Stimulated activated CD4-positive, alpha-beta T cell treated with anti-CD3 and anti-CD28 coated beads, Interleukin-1b, Interleukin-23, amount 100 ng/mL, for 48 hours (primary cell): ENCODE measurements at places on chromosomes 12 and 14.

DNA sequence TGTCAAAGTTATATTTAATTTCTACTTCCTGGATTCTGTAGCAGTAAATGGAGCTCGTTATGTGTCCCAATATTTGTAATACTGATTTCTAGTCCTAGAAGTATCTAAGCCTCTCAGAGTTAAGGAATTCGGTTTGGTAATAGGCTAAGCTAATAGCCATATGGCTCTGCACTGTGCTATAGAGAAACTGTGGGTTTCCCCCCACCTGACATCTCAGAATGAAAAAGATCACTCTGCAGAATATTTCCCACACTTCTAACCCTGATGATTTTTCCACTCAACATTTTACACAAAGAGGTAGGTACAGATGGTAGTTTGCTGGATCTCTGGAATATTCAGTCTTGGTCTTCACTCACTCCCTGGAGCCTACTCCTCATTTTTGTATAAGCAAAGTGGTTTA, 71.2 kb downstream of the BORCS5 start:
- DNase-seq, result no peak

GRCh38 chr12:100963381-100963780, 168.8 kb downstream of the ANO4 start:
- DNase-seq, result no peak

DNA sequence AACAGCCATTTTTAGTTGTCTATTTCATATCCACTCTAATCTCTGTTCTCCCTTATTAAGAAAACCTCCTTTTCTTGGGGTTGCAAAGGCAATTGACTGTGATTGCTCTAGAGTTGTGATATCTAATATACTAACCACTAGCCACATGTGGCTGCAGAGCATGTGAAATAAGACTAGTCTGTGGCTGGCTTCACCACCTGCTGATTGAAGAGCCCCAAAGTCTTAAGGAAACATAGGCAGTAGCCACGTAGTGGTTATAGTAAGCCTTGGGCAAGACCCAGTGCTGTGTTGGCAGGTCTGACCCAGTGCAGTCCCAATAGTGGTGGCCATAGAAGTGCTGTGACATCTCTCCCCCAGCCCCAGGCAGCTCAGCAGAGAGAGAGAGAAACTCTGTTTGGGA, 28.4 kb upstream of the ATP2B1 start:
- DNase-seq, result no peak

GRCh38 chr12:22396253-22396652, 61.7 kb upstream of the ST8SIA1 start:
- DNase-seq, result no peak

DNA sequence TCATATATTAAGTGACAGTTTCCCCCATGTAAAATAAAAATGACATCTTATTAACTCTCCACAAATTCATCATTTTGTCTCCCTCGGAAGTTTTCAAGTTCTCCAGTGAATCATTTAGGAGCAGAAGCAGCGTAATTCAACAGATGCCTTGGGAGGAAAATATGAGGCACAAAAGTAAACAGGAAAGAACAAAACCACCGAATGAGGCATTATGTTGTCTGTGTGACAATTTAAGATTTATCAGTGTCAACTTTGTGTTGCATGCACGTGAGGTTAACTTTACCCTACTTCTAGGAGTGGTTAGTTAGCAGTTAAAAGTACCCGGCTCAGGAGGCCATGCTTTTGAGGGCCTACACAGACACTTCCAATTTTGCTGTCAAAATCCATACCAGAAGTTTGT, 258.6 kb downstream of the IPO8 start:
- DNase-seq, result no peak

- no peak for DNase-seq
These were observed 322.5 kb downstream of the ZFP36L1 start for GRCh38 chr14:68470361-68470760.

DNA sequence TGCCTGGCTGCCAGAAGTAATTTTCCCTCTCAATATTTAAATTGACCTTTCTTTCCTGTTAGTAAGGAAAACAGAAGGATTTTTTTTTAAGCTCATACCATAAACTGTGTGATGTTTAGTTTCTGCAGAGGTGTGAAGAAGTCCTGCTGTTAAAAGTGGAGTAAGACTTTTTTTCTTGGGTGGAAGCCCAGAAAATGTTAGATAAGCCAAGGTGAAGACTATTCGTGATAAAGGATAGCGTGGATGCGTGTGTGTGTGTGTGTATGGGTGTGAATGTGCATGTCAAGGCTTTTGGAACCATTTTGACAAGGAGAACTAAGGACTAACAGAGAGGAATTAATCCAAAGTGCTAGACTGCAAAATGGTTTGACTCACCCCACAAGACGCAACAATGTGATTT, 152.9 kb upstream of the SEL1L start:
- no peak for DNase-seq

- DNase-seq, result no peak
These were observed 5.6 kb downstream of the CLEC14A start for GRCh38 chr14:38250331-38250730.

GRCh38 chr12:24411948-24412347, 462.5 kb upstream of the SOX5 start:
- DNase-seq, result no peak
